ENCODE measurements at places on chromosomes 3 and 15.

GRCh38 chr3:152460936-152461335, 192.2 kb downstream of the MBNL1 start:
- DNase-seq = peak; percentile 73

DNA sequence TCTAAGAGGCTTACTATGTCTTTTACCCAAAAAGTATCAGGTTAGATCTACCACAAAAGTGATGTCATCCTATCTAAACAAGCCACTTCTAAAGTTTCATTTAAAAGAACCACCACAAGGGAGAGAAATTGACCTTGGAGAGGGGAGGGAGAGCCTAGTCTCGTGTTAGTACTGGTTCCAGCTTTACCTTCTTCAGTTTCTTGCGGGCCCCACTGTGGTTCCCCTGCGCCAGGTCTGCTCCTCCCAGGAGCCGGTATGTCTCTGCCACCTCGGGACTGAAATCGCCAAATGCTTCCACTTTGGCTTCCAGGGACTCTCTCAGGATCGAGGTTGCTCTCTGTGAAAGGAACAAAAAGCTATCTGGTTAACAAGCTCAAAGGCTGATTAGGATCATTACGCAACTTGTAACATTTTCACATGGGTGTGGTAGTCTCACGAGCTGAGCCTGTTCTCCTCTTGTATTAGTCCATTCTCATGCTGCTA, 51.1 kb downstream of the SYNM start:
- no peak for DNase-seq

GRCh38 chr15:57437564-57437963, 61.3 kb downstream of the CGNL1 start:
- no peak for DNase-seq

GRCh38 chr3:177983320-177983719, 552.9 kb upstream of the KCNMB2 start:
- no peak for DNase-seq

DNA sequence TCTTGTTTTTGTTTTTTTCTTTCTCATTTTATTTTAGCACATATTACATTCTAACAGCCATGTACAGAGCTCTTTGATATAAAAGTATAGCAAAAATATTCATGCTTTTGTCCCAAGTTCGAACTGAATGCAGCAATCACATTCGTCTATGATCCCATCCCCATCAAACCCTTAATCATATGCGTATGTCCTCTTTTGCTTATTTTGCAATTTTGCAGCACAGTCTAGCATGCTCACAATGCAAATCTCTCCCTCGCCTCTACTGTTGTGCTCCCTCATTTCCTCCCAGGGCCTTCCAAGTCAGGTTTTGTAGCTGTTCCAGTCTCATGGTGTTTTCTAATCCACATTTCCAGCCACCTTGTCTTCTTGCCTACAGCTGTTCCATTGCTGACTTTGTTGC, 144.6 kb upstream of the VEPH1 start:
- no peak for DNase-seq

DNA sequence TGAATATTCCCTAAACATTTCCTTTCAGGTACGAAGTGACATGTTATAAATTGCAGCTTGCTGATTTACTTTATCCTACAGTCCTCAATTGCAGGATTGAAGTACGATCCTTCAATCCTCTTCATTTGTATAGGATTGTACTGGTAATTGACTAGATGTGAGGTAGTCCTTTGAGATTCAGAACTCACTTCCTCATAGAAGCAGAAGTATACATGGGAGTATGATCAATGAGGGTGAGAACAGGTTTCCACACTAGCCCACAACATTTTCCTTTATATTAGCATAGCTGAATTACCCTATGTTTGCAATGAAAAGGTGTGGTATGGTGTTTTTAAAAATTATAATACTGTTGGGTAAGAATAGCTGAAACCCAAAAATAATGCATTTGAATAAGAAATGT, 160.0 kb upstream of the UMPS start:
- no peak for DNase-seq

DNA sequence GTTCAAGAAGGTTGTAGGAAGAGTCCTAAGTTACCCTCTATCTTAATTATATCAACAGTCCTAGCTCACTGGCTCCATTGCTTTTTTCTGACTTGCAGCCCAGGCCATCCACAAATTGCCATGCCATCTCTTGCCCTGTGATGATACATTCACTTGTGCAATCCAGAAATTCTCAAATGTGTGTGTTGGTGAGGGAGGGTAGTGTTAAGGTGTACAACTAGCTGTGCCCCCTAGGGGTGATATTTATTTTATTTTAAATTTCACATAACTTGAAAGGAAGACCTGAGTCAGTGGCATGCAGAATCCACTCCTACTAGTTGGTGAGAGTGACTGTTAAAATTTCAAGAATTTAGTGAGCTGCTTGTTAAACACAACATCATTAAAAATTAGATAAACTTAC, 156.1 kb upstream of the ANKRD28 start:
- DNase-seq = no peak

- peak; percentile 43 for DNase-seq
These were observed 173.7 kb upstream of the SLC2A2 start for GRCh38 chr3:171200052-171200749.

DNA sequence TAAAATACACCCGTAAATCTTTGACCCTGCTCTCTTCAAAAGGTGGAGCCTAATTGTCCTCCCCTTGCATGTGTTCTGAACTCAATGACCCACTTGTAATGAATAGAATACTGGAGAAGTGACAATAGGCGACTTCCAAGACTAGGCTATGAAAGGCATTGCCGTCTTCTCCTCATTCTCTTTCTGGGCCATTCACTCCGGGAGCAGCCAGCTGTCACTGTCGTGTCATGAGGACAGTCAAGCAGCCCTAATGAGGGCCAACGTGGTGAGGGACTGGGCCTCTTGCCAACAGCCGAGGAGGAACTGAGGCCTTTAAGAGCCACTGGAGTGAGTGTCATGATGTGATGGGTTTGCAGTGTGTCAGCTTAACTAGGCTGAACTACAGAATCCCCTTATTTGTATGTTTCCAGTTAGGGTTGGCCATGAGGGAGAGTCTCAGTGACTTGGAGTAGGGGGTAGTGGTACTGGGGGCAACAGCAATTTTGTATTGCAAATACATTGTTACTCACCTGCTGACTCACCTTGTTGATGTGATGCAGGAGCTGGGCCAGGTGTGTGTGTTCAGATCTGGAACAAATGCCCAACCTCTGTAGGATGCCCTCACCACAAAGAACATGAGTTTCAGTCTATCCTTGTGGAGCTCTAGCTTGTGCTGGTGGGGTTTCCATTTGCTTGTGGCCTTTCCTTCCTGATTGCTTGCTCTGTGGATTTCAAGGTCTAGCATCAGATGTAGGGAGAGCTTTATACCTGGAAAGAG, 188.5 kb upstream of the PROK2 start:
- no peak for DNase-seq

GRCh38 chr3:181940703-181941102, 229.0 kb downstream of the SOX2 start:
- DNase-seq = no peak

- no peak for DNase-seq
These were observed 127.7 kb downstream of the MTHFS start for GRCh38 chr15:79769069-79769481.

GRCh38 chr3:62261121-62261520, 112.2 kb downstream of the FEZF2 start:
- no peak for DNase-seq

GRCh38 chr3:10557781-10558373, 52.5 kb upstream of the ATP2B2 start:
- peak; percentile 4 for DNase-seq

- DNase-seq = no peak
These were observed 39.8 kb downstream of the TBL1XR1 start for GRCh38 chr3:177157492-177157891.

DNA sequence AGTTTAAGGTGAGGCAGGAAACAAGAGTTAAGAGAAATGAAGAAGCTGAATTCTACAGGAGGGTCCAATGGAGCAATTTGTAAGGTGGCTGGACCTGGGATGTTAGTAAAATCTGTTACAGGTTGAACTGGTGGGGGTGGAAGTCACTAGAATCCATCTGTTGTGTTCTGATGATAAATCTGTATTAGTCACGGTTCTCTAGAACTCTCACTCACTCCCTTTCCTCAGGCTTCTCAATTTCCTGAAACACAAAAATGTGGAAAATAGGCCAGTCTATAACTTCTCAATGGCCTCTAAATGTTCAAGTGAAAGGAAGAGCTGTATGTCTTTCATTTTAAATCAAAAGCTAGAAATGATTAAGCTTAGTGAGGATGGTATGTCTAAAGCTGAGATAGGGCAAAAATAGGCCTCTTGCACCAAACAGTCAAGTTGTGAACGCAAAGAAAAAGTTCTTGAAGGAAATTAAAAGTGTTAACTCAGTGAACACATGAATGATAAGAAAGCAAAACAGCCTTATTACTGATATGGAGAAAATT, 180.2 kb upstream of the CBLB start:
- no peak for DNase-seq

DNA sequence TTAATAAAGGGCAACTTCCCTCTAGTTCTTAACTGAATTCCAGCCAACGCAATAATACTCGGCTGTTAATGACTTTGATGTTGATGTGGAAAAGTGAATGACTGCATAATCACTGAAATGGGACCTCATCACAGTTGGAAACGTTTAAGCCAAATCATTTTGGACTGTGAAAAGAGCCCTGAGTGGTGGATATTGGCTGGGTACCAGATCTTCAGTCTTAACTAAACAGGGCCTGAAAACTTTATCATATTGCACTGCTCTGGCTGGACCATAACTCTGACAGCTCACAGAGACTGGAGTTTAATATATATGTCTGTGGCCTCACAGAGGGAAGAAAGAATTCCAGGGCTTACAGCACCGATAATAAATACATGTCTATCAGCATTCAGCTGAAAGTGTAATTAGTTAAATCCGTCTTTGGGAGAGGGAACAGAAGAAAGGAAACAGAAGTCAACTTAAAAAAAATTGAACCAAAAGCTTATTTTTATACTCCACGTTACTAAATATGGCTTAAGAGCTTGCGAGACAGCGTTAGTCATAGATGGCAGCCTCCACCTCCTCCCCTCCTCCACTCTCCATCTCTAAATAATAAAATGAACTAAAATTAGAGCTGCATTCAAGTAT, 222.3 kb upstream of the CDIN1 start:
- DNase-seq = peak; percentile 14

DNA sequence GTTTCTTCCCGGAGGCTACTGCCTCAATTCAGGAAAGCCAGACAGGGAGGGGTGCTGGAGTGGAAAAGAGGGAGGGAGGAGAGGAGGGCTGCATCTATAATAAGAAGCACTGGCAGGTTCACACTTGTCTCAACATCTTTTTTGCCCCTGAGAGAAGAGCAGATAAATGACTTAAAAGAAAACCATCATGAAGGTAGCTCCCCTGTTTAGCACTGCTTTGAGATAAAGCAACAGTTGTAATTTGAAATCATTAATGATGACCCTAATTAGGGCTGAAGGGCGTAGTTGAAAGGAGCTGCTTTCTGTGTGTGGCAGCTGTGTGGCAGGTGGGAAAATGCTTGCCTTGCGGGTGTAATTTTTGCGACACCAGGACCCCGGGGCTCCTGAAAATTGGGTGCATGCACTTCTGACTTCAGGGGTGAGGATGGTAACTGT, 222.8 kb upstream of the IL12A start:
- DNase-seq = no peak

GRCh38 chr3:195900436-195901355, 7.7 kb downstream of the TNK2 start:
- DNase-seq = peak; percentile 61

DNA sequence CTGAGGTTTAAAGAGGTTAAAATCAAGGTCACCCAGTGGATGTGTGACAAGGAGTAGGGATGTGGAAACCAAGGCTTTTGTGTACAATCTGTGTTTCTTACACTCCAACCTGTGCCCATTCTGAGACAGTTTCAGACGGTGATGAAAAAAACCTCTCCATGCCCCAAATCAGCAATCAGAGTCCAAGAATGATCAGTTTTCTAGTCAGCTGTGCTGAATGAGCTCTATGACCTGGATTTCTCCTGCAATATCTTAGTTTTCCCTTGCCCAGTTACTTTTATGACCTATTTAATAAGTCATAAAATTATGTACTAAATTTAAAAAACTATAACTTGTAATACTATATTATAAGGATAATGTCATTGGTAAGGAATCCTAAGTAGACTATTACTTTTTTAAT, 37.5 kb upstream of the CBLB start:
- peak; percentile 2 for DNase-seq

DNA sequence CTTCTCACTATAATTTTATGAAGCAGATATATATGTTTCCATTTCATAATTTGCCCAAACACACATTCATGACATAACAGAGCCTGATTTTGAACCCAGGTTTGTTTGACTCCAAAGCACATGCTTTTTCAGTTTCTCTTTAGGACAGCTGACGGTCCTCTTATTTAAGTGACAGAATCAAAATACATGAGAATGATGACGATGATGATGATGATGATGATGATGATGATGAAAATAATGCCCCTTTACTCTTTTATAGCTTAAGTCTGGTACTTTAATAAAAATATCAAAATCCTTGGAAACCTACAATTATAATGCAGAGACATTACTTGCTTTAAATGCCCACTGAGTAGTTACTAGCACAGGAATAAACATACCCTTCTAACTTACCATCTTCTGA, 15.3 kb downstream of the COPB2 start:
- no peak for DNase-seq

- DNase-seq = no peak
These were observed 148.5 kb downstream of the DCLK3 start for GRCh38 chr3:36615861-36616260.

DNA sequence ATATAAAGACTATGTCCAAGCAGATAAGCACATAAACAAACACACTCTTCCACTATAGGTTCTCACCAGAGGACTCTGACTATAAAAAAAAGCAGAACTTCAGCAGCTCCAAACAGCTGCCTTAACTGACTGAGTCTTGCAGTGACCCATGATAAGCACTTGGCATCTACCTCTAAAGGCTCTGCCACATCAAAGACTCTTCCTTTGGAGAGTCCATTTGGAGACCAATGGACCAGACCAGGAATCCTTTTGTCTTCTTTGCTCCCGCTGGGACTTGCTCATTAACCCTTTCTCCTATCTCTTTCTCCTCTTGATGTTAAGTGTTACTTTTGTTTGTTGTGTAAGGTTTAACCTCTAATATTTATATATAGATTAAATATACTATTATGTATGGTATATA, 424.1 kb downstream of the RSL24D1 start:
- DNase-seq = no peak

- DNase-seq = no peak
These were observed 1.1 kb upstream of the SPATA12 start for GRCh38 chr3:57059411-57059810.

GRCh38 chr3:111072031-111072921, 660 bp downstream of the NECTIN3 start:
- peak; percentile 31 for DNase-seq

GRCh38 chr3:86995537-86995936, 4.6 kb upstream of the VGLL3 start:
- DNase-seq = no peak

DNA sequence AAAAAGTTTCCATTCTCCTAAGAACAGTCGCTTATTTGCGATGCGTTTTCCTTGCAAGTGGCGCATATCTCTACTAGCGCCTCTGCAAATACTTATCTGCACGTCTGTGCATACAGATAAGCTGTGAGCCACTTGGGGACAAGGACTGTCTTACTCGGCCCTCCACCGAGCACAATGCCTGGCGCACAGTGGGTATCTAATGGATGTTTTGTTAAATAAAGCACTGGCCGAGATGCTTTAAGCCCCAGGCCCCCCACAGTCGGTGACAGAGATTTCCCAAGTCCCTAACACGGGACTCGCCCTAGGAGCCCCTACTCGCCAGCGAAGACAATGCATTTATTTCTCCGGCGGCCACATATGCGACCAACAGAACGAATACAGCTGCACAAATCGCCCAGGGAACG, 503 bp downstream of the HLTF start:
- peak; percentile 62 for DNase-seq

- DNase-seq = no peak
These were observed 140.3 kb downstream of the NR2F2 start for GRCh38 chr15:96470681-96471310.
